ENCODE measurements at places on chromosomes 3 and 15. TPM values are rescaled to one million over a fixed set of nuclear protein-coding genes. Genes with fewer than 3 reads are reported as not detected.

GRCh38 chr15:58477170-58477569 is 45.4 kb downstream of the LIPC start:
- peaks cover 53% of the 10 kb centered on the region for H3K4me1 ChIP-seq
- no peak for DNase-seq
- no peaks in the 10 kb centered on the region for H3K36me3 ChIP-seq
- H3K27ac ChIP-seq: peak overlapping the region; percentile 9

GRCh38 chr3:155178810-155179436 is 98.8 kb downstream of the MME start:
- H3K36me3 ChIP-seq: no peaks in the 10 kb centered on the region
- no peak overlapping the region for H3K27ac ChIP-seq
- no peaks in the 10 kb centered on the region for H3K27me3 ChIP-seq
- H3K4me3 ChIP-seq: no peak overlapping the region

DNA sequence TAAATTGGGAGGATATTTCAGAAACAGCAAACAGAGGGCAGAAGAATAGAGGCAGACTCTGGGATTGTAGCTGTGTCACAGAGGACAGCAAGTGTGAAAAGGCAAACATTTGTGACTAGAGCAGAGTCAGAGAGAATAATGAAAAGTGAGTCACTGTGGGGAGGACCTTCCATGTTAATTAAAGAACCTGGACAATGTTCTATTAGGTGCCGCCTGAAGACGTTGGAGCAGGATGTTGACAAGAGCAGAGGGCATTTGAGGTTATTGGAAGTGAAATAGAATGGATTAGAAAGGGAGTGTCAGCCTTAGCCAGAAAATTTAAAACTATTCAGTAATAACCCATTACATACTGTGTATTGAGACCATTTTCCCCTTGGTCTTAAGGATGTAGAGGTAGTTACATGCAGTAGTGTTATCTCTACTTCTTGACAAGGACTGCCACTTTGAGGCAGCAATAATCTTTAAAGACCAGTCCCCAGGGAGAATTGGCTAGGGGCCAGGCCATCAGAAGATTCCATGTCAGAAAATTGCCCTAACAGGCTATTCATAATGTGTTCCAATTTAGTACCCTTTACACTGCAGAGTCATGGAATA is 5.8 kb downstream of the ACKR2 start:
- H3K4me3 ChIP-seq: no peak overlapping the region
- H3K36me3 ChIP-seq: no peaks in the 10 kb centered on the region
- peak overlapping the region; percentile 15 for H3K27ac ChIP-seq

- H3K4me1 ChIP-seq: no peaks in the 10 kb centered on the region
- no peaks in the 10 kb centered on the region for H3K36me3 ChIP-seq
- no peaks in the 10 kb centered on the region for H3K27me3 ChIP-seq
- no peak overlapping the region for H3K4me3 ChIP-seq
- no peak overlapping the region for H3K27ac ChIP-seq
Measured at GRCh38 chr15:77352887-77353286, 67.0 kb downstream of the PEAK1 start.

- no peaks in the 10 kb centered on the region for H3K27me3 ChIP-seq
- no peak overlapping the region for H3K4me3 ChIP-seq
- no peak for DNase-seq
- H3K4me1 ChIP-seq: no peaks in the 10 kb centered on the region
- no peaks in the 10 kb centered on the region for H3K36me3 ChIP-seq
- H3K27ac ChIP-seq: no peak overlapping the region
Measured at GRCh38 chr15:74109713-74110112, 20.7 kb upstream of the ISLR2 start.

DNA sequence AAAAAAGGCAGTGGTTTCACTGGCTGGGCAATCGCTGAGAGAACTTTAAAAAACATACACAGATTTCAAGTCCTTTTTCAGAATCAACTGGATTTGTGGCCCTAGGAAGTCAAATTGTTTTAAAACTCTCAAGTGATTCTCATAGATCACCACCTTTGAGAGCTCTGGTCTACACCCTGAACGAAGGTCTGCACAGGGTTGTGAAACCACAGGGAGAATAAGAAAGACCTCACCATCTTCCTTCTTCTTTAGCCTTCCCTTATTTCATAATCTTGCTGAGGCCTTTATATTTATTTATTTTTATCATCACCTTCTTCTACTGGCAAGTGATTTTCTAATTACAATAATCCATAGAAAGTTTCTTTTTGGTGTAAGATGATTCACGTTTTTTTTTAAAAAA is 58.1 kb downstream of the FOXP1 start:
- H3K36me3 ChIP-seq: no peaks in the 10 kb centered on the region
- no peak overlapping the region for H3K27ac ChIP-seq
- no peaks in the 10 kb centered on the region for H3K27me3 ChIP-seq

DNA sequence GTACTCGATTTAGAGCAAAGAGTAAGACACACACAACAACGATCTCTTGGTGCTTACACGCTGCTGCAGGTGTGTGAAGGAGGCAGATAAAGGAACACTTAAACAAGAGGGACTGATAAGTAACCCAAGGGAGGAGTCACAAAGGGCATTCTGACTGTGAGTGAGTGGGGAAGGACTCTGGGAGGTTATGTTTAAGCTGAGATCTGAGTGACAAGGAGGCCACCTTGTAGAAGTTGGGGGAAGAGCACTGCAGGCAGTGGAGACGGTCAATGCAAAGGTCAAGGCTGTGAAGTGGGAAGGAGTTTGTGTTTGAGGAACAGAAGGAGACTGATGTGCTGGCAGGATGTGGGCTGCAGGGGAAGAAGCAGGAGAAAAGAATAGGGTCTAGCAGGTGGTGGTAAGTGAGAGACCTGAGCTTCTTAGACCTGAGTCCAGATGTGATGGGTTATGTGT is 63.1 kb downstream of the LPP start:
- DNase-seq: no peak
- H3K4me1 ChIP-seq: peaks cover 6% of the 10 kb centered on the region
- no peak overlapping the region for H3K27ac ChIP-seq
- no peaks in the 10 kb centered on the region for H3K36me3 ChIP-seq
- no peak overlapping the region for H3K4me3 ChIP-seq

DNA sequence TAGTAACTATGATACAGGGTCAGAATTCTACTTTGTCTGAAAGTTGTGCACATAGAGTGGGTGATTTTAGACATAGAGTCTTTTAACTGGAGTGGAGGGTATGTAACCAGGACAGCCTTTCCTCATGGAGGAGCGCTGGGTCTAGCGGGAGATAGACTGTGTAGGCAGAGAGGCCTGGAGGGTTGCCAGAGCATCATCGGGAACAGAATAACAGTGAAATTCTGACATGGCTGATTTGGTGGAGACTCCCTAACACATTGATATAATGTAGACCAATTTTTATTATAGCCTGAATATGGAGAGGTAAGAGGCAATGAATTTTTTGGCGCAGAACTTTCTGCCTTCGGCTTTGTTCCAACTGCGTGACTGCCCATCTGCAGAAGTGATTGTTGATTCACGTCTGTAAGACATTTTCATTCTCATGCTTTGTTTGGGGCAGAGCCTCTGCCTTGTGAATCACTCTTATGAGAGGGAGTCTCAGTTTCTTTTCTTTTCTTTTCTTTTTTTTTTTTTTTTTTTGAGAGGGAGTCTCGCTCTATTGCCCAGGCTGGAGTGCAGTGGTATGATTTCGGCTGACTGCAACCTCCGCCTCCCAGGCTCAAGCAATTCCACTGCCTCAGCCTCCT is 16.0 kb downstream of the LPP start:
- no peaks in the 10 kb centered on the region for H3K36me3 ChIP-seq
- DNase-seq: no peak
- H3K27me3 ChIP-seq: no peaks in the 10 kb centered on the region
- no peak overlapping the region for H3K27ac ChIP-seq
- H3K4me1 ChIP-seq: peaks cover 11% of the 10 kb centered on the region

- H3K27me3 ChIP-seq: no peaks in the 10 kb centered on the region
- H3K27ac ChIP-seq: no peak overlapping the region
- no peaks in the 10 kb centered on the region for H3K36me3 ChIP-seq
- H3K4me1 ChIP-seq: peaks cover 11% of the 10 kb centered on the region
- peak; percentile 6 for DNase-seq
Measured at GRCh38 chr3:57048052-57048671, 12.3 kb upstream of the SPATA12 start.

DNA sequence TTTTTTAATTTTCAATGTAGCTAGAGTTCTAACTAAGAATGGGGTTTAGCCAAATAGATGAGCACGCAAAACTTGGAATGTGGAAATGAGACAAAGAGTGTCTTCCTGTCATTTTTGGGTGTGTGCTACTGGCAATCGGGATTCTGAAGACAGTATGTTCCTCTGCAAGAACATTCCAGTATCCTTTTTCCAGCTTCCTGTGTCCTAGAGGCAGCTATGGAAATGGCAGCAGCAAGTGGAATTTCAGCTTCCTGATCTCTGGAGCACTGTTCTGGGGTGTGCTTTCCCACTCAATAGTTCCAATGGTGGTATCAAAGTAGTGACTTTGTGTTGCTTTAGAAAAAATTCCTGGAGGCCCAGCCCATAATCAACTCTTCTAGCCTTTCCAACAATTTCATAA is 642.9 kb upstream of the KCNMB2 start:
- DNase-seq: no peak
- no peaks in the 10 kb centered on the region for H3K27me3 ChIP-seq
- no peak overlapping the region for H3K4me3 ChIP-seq
- H3K27ac ChIP-seq: no peak overlapping the region

The CIDEC gene
- 2.2 TPM for total RNA-seq

The GHSR gene
- not detected for total RNA-seq

The ITIH1 gene
- total RNA-seq: not detected

The TMEM40 gene
- not detected for total RNA-seq

The CTNNB1 gene
- total RNA-seq: 454 TPM

The PRR23E gene
- total RNA-seq: not detected

The GOLGA6L10 gene
- 1.9 TPM for total RNA-seq

Data from thyroid gland (tissue), 4 donors.